Fibroblast of pulmonary artery (primary cell): ENCODE measurements at places on chromosomes 13 and 19.

DNA sequence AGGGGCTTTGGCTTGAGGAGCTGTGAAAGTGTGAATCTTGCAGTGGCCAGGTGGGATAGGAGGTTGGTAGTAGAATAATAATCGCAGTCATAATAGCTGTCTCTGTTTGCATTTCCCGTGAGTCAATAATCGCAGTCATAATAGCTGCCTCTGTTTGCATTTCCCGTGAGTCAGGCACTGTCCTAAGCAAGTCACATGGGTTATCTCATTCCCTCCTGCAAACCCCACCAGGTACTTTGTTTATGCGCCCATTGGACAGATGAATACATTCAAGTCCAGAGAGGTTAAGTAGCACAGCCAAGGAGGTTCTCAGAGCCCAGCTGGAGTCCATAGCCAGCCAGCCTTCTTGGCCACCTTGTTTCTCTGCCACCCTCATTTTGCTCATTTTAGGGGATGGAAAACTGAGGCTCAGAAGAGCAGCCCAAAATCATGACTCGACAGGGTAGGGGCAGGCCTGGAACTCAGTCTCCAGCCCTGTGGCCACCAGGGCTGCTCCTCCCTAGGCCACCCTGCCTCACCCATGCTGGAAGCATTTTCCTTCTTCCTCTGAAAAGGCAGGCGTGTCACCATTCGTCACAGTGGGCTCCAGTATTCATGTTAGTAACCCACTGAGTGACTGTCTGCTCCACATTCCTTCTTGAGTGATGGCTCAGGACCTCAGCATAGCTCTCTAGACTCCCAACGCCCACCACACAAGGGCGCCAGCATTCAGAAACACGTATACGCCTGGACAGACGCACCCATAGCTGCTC is 206.2 kb downstream of the URI1 start:
- no peak for DNase-seq

- peak; percentile 79 for DNase-seq
These were observed at the start of gene GSX1 for GRCh38 chr13:27792393-27793218. TSS of gene GSX1 (plus strand) at chr13:27792483. CDS start at chr13:27792691, 208 bp downstream.

- peak; percentile 42 for DNase-seq
These were observed 173.9 kb downstream of the DCLK1 start for GRCh38 chr13:35957241-35957731.

GRCh38 chr13:106274551-106275203 is 260.8 kb downstream of the EFNB2 start:
- no peak for DNase-seq

DNA sequence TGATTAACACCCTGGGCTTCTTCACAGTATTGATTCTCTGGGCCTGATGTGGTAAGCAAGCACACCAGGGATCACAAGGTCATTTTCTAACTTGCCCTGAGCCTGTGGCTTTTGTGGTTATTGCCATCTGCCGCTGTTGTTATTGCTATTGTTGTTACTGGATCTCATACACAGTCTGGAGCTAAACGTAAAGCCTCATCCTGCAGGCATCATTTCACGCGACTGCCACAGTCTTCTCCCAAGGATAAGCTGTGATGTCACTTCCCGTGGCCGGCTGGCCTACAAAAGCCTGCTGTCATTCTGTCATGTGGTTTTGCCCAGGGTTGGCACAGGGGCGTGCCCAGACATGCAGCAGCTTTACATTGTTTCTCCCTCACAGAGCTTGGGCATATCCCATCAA is 154.0 kb upstream of the GPR12 start:
- DNase-seq, result no peak

GRCh38 chr13:29713839-29714238 is 118.4 kb upstream of the SLC7A1 start:
- DNase-seq, result peak; percentile 33

DNA sequence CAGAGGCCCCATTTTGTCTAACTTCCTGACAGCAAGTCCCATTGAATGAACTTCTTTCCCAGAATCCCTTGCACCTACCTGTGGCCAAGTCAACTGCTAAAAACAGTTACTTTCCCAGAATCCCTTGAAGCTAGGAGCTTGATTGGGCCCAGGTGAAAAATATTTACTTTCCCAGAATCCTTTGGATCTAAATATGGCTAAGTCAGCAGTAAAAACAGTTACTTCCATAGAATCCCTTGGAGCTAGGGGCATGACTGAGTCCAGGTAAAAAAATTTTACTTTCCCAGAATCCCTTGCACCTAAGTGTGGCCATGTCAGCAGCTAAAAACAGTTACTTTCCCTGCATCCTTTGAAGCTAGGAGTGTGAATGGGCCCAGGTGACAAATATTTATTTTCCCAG is 13.2 kb upstream of the MEIS3 start:
- no peak for DNase-seq

- DNase-seq, result no peak
These were observed 652.1 kb upstream of the GPC6 start for GRCh38 chr13:92574499-92574898.

GRCh38 chr13:80171096-80171495 is 169.8 kb downstream of the SPRY2 start:
- no peak for DNase-seq

GRCh38 chr13:30696278-30697176 is 38.8 kb upstream of the ALOX5AP start:
- DNase-seq, result no peak

DNA sequence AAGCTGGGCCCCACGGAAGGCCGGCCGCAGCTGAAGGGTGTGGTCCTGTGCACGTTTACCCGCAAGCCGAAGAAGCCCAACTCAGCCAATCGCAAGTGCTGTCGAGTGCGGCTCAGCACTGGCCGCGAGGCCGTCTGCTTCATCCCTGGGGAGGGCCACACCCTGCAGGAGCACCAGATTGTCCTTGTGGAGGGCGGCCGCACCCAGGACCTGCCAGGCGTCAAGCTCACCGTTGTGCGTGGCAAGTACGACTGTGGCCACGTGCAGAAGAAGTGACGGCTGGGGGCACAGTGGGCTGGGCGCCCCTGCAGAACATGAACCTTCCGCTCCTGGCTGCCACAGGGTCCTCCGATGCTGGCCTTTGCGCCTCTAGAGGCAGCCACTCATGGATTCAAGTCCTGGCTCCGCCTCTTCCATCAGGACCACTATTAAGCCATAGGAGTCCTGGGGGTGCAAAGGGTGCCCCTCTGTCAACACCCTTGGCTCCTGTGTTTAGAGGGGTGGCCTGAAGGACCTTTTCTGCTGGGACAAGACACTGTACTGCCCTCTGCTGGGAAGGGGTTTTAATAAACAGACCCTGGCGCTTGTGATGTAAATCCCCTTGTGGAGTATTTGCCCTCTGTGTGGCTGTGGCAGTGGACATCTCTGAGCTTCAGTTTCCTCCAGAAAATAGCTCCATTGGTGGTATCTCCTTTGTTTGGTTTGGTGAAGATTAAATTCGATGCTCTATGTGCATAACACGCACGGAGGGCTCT is 1.9 kb downstream of the MRPS12 start:
- peak; percentile 68 for DNase-seq

- peak; percentile 42 for DNase-seq
These were observed 22.3 kb upstream of the CYSLTR2 start for GRCh38 chr13:48631441-48631840.

DNA sequence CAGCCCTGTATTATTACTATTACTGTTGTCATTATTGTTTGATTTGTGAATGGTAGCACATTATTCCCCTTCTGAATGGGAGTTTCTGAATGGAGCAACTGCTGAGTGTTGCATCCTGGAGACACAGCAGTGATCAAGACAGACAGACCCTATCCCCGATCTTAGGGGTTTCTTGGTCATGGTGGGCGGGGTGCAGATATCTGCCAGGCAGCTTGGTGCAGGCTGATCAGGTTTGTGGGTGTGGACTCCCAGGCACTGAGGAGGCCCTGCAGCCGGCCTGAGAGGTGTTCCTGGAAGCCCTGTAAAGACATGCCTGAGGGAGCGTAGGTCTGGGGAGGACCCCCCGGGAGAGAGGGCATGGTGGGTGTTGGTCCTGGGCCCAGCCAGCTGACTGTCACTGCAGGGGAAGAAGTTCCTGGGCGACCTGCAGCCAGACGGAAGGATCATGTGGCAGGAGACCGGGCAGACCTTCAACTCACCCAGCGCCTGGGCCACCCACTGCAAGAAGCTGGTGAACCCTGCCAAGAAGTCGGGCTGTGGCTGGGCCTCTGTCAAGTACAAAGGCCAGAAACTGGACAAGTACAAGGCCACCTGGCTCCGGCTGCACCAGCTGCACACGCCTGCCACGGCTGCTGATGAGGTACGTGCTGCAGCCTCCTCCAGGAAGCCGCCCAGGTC is 2.1 kb downstream of the MPND start:
- DNase-seq, result no peak

GRCh38 chr13:62302341-62302740 is 886.7 kb upstream of the PCDH20 start:
- DNase-seq, result no peak

GRCh38 chr19:19581391-19581790 is 37.1 kb downstream of the PBX4 start:
- DNase-seq, result no peak
